ENCODE measurements at places on chromosomes 6 and 20. TPM values are rescaled to one million over a fixed set of nuclear protein-coding genes. Genes with fewer than 3 reads are reported as not detected.

IFT52 gene
- 11.8 TPM for total RNA-seq

DNA sequence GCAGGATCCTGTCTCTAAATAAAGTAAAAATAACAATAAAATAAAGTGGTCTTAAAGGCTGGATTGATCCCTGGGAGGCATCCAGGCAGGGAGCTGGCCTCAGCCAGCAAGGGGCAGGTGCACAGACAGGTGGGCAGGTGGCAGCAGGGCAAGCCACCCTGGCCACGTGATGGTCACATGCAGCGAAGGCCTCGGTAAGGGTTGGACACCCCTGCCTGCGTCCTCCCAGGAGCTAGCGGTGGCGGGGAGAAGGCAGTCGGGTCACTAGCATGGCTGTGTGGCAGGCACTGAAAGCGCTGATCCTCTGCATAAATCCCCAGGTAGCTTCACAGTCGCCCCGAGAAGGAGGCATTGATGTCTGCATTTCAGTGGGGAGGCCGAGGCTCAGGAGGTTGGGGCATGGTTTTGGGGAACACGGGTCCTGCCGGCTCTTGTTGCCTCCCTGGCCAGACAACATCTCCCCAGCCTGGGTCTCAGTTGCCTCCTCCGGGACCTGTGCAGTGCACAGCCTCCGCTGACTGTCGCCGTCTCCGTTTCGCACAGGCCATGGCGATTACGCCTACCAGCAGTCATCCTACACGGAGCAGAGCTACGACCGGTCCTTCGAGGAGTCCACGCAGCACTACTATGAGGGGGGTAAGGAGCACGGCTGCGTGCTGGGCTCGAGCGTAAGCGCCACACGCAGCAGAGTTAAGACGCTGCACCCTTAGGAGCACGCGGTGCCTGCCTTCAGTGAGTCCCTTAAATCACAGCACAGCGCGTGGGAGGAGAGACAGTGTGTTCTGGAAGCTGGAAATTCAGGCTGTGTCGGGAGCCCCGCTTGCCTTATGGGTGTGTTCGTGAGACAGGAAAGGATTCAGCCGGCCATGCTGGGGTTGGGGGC, 17.7 kb upstream of the MTG2 start:
- DNase-seq = no peak

DNA sequence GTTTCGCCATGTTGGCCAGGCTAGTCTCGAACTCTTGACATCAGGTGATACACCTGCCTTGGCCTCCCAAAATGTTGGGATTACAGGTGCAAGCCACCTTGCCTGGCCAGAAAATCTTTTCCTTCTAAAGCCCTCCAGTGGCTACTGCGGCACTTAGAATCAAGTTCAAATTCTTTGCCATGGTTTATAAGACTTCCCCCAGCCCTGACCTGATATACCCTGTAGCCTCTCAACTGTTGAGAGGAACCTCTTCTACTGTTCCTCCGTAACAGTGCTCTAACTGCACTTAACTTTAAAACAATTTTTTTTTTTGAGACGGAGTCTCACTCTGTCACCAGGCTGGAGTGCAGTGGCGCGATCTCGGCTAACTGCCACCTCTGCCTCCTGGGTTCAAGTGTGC, 235.6 kb downstream of the BCAS1 start:
- no peak for DNase-seq

OR2H2 gene
- not detected for total RNA-seq

- DNase-seq = no peak
Measured at GRCh38 chr20:16271450-16271849, 301.8 kb downstream of the KIF16B start.

DNA sequence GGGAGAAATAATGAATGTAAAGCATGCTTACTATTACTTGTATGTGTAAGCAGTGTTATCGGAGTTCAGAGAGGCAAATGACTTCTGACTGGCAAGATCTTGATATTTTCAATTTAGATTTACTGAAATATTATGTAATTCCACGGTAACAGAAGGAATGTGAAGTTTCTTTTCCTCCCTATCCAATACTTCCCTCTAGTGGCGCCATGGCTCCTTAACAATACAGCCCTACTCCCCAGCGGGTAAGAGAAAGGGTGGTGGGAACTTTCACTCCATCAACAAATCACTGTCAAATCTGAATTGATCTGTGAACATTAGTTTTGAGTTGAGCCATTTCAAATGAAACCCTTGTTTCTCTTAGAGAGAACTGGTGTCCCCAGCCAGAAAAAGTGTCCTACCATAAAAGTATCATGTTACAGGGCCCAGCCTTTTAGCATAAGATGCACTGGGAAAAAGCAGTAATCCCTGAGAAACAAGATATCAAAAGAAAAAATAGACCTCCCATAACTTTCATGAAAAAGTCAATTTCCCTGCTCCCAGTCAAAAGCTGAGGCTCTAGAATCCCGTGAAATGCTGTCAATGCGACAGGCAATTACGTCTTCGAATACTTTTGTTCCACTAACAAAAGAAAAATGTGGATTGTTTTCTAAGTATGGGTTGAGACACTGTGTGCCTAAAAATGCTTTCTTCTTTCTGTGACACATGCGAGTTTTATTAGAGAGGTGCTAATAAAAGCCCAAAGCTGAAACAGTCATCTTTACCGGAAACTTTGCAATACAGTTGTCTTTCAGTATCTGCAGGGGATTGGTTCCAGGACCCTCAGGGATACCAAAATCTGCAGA, 12.9 kb downstream of the COX7A2 start:
- no peak for DNase-seq

DNA sequence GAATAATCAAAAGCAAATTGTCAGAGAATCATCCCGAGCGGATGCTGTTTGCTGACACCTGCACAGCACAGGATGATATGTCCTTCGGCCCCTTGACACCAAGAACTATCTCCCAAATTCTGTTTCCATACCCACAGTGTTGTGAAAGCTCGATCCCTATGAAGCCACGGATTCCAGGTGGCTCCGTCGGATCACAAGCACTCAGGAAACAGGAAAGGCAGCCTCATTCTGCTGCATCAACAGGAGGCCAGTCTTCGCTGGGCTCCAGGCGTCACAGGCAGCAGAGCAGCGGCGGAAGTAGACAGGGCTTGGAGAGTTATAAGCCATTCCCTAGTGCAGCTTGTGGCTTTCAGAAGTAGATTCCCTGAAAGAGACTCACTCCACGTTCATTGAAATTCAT, 342.3 kb downstream of the C6orf118 start:
- DNase-seq = no peak

NOTCH4 gene
- total RNA-seq = 9.9 TPM

- DNase-seq = no peak
Measured at GRCh38 chr6:22956029-22956681, 386.8 kb downstream of the HDGFL1 start.

CCDC167 gene
- total RNA-seq = 28.2 TPM

- no peak for DNase-seq
Measured at GRCh38 chr6:32764048-32764447, 716 bp upstream of the HLA-DQB2 start.

DNA sequence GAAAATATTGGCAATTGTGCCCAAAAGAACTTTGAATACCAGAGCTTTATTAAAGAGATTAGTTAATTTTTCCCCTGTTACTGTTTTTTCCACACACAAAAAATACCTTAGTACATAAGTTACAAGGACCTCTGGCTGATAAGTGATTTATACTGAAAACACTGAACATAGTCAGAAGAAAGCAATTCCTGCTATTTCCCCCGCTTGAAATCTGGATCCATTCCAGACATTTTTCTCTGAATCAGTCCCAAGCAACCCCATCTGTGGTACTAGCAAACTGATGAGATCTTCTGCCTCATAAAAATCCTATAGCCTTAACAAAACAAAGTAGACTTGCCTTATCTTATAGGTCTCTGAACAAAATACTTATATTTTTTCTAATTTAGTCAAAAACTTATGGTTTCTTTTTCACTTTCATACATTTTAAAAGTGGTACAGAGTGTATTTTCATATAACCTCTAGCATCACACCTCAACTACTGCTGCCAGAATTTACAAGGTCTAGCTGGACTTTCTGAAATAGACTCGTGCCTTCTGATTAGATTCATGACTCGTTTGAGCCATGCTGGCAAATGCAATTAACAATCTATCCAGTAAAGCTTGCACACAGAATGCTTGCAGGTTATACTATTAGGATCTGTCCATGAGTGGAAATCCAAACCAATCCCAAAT, 111.9 kb downstream of the TBX18 start:
- DNase-seq = no peak

- DNase-seq = no peak
Measured at GRCh38 chr6:7976485-7977056, 66.0 kb upstream of the TXNDC5 start.

- DNase-seq = no peak
Measured at GRCh38 chr6:161829291-161829729, 555.4 kb upstream of the AGPAT4 start.

DNA sequence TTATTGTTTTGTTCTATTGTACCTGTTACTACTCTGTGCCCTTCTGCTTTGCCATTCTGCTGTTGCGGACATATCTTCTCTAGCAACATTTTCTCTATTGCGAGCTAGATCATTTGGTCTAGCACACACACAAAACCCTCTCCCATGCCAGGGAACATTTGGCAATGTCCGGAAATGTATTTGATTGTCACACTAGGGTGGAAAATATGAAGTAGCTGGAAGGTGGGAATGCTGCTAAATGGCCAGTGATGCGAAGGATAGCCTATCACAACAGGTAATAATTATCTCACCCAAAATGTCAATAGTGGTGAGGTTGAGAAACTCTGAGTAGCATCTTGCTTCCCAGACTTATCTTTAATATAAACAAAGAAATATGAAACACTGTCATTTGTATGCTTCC, 331.9 kb downstream of the HTR1B start:
- DNase-seq = no peak

- no peak for DNase-seq
Measured at GRCh38 chr6:10968776-10969175, 75.3 kb downstream of the ELOVL2 start.

DNA sequence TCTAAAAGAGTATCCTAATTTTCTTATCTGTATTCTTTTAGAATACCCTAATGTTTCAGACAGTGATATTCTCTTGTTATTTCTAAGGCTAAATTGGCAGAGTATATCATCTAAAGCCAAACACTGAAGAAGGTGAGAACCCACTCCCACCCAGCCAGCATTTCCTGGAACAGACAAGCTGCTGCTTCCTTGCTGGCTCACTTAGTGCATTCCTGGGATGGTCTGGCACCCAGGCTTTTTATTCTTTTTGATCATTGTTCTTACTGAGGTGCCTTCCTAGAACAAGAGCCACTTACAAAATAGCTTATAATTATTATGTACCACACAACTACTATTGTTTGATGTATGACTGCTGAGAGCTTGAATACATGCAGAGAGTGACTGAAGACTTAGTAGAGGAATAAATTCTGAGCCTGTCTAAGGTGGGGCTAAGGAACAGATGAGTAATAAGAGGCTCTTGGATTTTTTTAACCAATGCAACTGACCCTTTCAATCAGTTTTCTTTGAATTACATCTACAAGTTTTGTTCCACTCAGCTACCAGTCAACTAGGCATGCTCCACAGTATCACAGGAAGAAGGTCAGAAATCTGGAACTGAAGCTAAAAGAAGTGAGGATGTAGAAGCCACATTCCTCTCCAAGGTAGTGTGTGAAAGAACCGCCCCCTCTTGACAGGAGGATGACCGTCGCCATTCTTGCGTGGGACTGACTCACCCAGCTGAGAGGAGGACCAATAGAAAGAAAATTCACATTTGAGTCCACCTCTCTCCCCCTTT, 30.1 kb downstream of the PRPH2 start:
- DNase-seq = no peak

- DNase-seq = no peak
Measured at GRCh38 chr20:55667955-55668354, 337.4 kb downstream of the CBLN4 start.

BPIFB2 gene
- not detected for total RNA-seq

DNA sequence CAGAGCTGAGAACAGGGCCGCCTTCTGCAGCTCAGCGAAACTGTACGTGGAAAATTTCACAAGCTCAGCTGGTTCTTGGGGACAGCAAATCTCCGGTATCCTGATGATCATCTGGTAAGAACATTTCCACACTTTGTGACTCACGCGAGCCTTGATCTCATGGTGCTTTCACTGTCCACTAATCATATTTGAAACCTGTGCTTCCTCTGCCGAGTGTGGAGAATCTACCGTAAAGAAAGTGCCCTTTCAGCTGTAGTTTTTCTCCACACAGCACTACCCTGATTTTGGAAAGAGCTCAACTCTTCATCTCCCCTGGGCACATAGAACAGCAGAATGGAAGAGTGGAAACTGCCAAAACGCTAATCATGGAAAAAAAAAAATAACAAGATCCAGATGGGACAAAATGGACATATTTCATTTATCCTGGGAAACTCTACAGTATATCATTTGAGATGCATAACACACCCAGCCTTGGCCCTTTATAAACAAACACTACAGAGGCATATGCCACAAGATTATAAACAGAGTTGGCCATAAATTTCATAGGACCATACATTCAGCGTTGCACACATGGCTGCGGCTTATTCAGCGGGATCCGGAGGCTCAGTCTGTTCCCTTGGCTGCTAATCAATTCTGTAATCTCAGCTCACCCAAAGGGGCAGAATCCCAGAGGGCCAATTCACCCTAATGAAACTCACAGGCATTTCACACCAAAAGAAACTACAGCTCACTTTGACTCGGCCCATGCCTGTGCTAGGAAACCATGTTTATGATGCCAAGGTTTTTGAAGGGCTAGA, 434.5 kb downstream of the HDGFL1 start:
- no peak for DNase-seq

DNA sequence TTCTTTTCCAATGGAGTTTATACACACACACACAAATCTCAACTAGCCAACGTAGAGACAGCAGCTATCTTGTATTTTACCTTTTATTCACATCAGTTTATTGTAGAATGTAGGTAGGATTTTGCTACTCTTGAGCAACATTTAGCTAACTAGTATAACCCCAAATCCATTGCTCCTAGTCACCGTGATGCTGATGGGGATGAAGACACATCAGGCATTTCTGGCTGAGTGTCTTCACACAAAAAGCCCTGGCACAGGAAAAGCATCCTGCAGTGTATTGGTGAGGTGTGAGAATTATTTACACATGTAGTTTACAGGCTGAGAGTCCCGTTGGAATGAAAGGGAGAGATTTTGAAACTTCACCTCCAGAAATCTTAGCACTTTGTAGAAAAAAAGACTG, 65.9 kb upstream of the FBXL4 start:
- DNase-seq = no peak

DNA sequence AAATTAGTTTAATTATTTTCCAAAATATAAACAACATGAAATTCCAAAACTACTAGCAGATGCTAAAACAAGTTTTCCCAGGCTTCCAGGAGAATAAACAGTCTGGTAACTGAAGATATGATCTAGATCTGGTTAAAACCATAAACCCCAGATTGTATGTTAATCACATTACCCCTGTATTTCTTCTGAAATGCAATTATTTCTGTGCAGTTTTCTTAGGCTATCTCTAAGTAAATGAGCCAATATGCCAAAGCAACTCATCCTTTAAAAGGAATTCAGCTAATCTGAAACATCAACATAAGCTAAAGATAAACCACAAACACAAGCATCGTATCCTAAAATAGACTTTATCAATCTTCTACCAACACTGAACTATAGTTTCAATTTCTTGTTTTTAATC, 44.6 kb upstream of the SENP6 start:
- DNase-seq = no peak

DNA sequence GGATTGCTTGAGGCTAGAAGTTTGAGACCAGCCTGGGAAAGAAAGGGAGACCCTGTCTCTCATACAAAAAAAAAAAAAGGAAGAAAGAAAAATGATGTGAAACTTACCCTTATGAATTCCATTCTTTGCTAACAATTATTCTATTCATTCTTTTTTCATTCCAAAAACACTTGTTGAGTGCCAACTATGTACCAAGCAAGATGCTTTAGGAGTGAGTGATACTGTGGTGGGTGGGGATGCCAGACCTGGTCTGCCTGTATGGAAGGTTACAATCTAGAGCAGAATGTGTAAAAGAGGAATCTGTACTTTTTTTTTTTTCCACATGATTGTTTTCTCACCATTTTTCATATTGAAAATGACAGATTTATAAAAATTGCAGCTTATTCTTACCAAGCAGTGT, 73.8 kb upstream of the TULP1 start:
- DNase-seq = no peak

TRDN gene
- not detected for total RNA-seq

Measured in suprapubic skin (tissue), 4 donors.